NCI-H774 (cell line): ENCODE measurements at places on chromosomes 6 and 20.

GRCh38 chr6:70666706-70667105 lies 977 bp upstream of the SMAP1 start:
- DNase-seq = no peak

- DNase-seq = no peak
These were observed 107.7 kb downstream of the TRDN start for GRCh38 chr6:123529058-123529457.

GRCh38 chr6:157326979-157327378 lies 3.7 kb upstream of the TMEM242 start:
- DNase-seq = no peak

DNA sequence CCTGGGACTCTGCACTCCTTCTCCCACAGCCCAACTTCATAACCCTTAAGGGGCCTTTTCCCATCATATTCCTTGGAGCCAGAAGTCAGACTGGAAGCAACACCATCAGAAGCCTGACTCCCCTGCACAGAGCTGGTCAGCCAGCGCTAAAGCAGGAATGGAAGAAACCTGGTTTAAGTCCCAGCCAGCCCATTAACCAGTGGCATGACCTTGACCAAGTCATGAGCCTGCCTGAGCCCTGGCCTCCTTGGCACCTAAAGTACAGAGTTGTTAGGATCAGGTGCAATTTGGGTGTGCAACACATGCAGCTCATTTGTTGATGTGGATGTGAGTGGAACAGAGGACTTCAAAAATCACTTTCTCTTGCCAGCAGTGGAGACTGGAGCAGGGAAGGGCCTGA lies 20.8 kb downstream of the FOXP4 start:
- DNase-seq = no peak

GRCh38 chr6:9581155-9581554 lies 833.7 kb downstream of the TFAP2A start:
- DNase-seq = no peak

GRCh38 chr6:27601668-27602254 lies 128.9 kb upstream of the ZNF184 start:
- DNase-seq = no peak

DNA sequence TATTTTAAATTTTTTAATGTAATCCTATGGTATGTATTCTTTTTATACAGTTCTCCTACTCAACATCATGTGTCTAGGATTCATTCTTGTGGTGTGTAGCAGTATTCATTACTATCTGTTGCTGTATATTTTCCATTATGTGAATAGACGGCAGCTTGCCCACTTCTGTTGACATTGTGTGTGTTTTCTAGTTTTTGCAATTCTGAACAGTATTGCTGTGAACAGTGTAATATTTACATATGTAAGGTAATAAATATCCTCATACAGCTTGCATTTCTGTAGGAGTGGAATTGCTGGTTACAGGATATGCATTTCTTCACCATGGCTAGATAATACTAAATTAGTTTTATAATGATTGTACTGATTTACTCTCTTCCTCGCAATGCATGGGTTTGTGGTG lies 51.9 kb downstream of the SCAF8 start:
- DNase-seq = no peak

GRCh38 chr6:50821441-50822077 lies 2.9 kb downstream of the TFAP2B start:
- no peak for DNase-seq

DNA sequence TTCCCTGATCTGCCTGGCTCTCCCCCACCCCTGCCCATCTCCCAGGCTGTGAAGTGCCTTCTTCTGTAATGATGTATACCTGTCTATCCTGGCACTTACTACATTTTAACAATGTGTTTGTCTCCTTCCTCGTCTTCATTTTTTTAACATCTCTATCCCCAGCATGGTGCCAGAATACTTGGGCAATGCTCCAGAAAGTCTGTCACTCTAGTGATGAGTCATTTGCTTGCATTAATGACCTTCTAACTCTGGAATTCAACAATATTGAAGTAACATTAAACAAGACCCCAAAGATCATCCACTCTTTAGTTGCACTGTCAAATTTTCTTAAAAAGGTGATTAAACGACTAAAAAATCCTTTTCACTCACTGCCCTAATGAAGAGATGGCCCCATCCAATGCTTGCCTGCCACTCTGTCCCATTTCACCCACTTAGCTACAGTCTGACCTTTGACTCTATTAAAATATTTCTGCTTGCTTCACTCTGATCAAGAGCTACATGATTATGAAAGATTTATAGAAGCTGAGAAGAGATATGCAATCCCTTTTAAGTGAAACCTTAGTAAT lies 7.7 kb upstream of the KLHL31 start:
- DNase-seq = no peak

- DNase-seq = no peak
These were observed 104.2 kb downstream of the CDYL start for GRCh38 chr6:4880363-4880762.
